Ammon's horn (tissue), 1 donor: ENCODE measurements at places on chromosomes 1 and 21.

GRCh38 chr1:8809342-8809736 lies 8.1 kb downstream of the RERE start:
- DNase-seq: no peak

DNA sequence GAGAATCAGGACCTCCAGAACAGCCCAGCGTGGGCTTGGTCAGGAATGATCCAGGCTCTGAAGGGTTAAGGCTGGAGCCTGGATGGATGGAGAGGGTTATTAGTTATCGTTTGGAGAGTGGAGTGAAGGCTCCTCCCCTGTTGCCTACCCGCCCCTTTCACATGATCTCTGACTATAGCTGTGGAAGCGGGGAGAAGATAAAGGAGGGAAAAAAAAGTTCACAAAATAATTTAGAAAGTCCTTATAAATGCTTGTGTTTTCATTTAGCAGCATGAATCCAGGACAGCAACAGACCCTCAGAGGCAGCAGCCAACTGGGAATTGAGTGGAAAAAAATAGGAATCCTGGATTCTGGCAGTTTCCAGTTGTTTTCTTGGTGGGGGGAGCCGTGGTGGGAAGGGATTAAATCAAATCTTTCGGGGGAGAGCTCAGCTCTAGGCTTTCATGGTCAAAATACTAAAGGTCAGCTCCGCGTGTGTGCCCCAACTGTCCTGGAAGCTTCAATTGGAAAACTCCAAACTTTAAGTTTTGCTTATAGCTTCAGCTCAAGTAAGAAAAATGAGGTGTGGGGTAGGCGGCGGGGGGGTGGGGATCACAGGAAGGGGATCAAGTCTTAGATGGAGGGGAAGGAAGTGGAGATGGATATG lies 595 bp upstream of the DDR2 start:
- DNase-seq: no peak

- no peak for DNase-seq
These were observed 3.5 kb upstream of the MTFR1L start for GRCh38 chr1:25816112-25816718.

DNA sequence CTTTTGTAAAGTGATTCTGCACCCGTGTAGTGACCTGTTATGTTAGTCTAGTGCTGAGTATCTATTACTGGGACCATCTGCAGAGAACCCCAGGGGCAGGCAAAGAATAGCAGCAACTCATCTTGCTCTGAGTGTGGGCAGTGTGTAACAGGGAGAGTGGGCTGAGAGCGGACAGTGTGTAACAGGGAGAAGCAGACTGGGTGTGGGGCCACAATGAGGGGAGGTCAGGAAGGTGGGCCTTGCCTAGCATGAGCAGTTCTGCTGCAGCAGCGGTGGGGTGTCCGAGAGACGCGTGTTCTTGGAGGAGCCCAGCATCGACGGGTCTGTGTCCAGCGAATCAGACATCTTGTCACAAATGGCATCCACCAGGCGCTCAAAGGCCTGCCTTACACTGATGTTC lies 41.2 kb upstream of the NRDC start:
- DNase-seq: no peak

DNA sequence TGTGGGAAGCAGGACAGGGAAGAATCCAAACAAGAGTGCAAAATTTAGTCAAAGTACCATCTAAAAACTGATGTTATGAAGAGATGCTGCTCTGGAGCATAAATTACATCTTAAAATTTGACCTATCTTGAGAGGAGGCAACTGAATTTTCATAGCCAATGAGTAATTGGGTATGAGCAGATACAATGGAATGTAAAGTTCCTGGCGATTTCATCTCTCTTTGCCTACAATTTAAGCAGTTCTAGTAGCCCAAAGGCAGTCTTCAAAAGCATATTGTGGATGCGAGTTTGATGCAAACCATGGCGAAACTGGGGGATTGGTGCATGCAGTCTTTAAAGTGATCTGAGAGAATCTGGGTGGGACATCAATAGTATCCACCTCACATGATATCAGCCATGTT lies 1265.9 kb downstream of the BRINP3 start:
- no peak for DNase-seq

- DNase-seq: no peak
These were observed 60.7 kb downstream of the CASZ1 start for GRCh38 chr1:10735563-10736305.

- DNase-seq: no peak
These were observed 14.4 kb downstream of the ARMH1 start for GRCh38 chr1:44688760-44689446.

DNA sequence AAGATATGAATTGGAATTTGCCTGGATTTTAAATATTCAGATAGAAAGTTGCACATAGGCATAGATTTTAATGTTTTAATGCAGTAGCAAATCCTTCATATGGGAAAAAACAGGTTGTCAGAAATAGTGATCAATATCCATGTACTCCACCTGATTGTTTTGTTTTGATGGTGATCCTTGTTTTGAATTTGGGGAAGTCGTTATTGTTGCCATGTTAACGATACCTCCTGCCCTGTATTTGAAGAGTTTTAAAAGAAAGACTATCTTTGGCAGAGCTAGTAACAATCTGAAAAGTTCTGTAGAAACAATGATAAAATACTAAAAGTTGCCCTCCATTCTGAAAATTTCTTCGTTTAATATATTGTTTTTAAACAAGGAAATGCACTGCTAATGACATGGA lies 1.1 kb downstream of the CEP350 start:
- no peak for DNase-seq

- no peak for DNase-seq
These were observed 200.0 kb downstream of the RHOU start for GRCh38 chr1:228935198-228935663.

GRCh38 chr1:43913051-43913501 lies 20.5 kb upstream of the ARTN start:
- no peak for DNase-seq

GRCh38 chr1:188822248-188822647 lies 1655.4 kb downstream of the BRINP3 start:
- DNase-seq: no peak

GRCh38 chr21:41090981-41091380 lies 77.0 kb upstream of the BACE2 start:
- no peak for DNase-seq

DNA sequence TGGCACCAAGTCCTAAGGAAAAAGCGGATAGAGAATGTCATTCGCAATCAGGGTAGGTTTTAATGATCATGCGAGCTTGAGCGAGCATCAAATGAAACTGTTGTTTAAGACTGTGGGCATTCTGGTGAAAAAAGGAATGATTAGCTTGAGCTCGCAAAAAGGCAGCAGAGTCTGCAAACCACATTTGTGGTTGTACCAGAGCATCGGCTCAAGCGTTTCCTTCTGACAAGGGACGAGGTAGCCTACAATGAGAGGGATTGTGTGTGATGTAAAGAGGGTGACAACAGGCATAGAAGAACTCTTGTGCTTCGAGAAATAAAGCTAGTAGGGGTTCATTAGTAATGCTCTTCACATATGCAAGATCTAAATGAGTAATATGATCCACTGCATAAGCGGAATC lies 11.1 kb upstream of the CD48 start:
- peak; percentile 29 for DNase-seq

GRCh38 chr1:196105901-196106300 lies 502.3 kb downstream of the KCNT2 start:
- no peak for DNase-seq

GRCh38 chr1:109901524-109902145 lies 9.0 kb upstream of the CSF1 start:
- no peak for DNase-seq

GRCh38 chr1:227607336-227607898 lies 44.1 kb downstream of the ZNF678 start:
- DNase-seq: no peak

DNA sequence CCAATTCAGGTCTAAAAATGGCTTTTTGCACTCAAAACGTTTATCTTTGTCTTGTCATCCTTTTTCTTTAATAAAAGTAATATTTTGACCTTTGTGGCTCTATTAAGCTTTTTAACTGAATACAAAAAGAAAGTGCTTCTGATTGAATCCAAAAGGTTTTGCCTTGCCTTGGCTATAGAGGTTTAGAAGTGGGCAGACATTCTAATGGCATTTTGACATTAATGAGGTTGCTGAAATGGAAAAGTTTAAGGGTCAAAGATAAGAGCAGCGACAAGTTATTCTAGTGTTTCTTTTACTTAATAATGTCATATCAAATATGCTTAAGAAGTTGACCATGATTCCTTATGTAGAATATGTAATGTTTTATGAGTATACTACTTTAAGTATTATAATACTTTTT lies 120.2 kb downstream of the ADGRL2 start:
- no peak for DNase-seq

- no peak for DNase-seq
These were observed 275.0 kb downstream of the AKT3 start for GRCh38 chr1:243575070-243575469.

DNA sequence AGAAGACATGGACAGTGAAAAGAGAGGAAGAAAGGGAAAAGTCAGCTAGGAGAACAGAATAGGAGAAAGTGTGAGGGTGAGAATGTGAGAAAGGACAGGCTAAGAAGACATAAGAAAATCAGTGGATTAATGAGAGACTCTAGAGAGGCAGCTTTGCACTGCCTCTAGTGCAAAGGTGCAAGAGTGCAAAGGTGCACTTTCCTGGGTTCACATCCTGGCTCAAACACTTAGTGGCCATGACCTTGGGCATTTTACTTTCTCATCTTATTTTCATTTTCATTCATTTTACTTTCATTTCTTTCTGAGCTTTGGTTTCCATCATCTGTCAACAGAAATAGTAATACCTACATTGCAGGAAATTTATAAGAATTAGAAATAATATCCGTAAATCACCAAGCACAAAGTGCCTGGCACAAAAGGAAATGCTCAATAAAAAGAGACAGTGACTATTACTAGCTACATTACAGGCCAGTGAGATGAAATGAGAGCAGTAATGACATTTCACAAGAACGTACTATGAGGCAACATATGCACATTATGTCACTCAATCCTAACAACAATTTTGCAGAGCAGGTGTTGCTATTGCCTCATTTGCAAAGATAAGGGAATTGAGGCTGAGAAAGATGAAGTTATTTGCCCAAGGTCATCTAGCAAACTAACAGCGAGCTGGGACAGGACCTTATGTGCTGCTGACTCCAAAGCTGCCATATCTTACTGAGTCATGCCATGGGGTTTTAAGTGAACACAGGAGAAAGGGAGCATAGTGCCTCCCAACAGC lies 107.0 kb upstream of the TLR5 start:
- no peak for DNase-seq

GRCh38 chr1:161196521-161197451 lies 2.1 kb downstream of the ADAMTS4 start:
- DNase-seq: peak; percentile 65

GRCh38 chr1:38848071-38848470 lies 11.5 kb downstream of the RRAGC start:
- DNase-seq: peak; percentile 19

DNA sequence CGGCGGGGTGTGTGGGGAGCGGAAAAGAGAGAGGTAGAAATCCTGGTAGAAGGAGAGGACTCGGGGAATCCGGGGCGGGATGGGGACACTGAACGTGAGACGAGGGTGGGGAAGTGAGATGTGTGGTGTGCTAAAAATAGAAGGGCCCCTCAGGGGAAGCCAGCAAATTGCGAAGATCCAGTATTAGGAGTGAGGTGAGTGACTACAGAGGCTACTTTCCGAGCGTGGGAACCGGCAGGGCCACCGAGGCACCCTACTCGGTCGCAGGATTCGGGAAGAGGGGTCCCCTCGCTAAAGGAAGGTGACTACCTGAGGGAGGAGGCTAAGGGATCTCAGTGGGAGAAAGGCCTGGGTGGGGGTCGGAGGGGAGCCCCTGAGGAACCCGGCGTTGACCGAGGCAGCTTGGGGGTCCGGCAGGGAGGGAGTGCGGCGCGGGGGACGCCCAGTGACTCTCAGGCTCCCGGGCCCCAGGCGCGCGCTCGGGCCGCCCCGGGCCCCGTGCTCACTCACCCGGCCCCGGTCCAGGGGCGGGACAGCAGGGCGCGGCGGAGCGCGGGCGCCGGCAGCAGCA lies 318 bp downstream of the ALDH4A1 start:
- no peak for DNase-seq

DNA sequence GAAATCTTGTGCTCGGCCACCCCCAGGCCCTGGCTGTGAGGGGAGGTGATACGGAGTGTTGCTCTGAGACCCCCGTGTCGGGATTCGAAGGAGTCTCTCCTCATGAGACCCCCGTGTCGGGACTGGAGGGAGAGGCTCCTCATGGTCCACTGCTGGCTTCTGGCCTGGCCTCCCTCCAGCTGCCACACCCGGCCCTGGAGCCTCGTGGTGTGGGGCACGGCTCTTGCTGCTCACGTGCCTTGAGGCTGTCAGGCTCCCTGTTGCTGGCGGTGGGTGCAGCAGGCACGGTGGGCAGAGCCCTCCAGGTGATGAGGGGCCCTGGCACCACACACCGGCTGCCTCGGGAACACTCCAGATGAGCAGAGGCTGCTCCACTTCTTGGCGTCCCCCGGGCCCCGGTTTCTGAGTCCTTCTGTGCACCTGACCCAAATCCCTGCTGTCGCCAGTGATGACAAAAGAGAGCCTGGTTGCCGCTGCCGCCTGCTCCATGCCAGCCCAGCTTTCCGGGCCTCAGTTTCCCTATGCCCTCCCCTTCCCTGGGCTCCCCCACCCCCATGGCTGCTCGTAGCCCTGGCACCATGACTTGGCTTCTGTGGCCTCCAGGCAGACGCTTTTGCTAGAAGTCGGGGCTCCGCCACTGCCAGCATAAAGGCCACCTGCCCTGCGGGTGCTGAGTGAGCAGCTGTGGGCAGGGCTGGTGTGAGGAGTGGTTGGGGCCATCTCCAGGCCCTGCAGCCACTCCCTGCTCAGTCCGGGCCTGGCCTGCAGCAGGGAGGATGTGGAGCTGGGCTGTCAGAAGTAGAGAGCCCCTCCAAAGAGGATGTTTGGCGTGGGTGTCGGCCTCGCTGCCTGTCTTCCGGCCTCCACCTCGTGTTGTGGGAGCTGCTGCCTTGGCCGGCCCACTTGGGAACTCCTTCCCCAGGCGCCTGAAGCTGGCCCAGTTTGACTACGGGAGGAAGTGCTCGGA lies 11.8 kb downstream of the TMEM240 start:
- no peak for DNase-seq

GRCh38 chr1:169681140-169681539 lies 30.3 kb downstream of the SELL start:
- DNase-seq: no peak

- DNase-seq: no peak
These were observed 8.7 kb upstream of the OR10K2 start for GRCh38 chr1:158434741-158435140.

DNA sequence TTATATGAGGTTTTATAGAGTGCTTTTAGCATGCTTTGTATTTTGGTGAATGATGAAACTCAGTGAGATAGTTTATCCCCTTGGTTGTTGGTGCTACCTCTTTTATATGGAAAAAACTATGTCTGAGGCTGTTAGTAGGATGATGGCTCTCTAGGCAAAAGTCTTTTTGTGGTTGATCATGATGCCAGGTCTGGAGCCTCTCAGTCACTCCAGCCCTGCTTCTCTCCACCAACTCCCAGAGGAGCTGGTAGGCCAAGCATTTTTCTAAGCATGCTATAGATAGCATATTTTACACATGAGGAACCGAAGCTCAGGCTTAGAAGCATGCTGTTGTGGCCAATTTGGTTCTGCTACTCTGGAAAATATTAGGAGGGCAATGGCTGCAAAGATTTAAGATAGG lies 82.2 kb downstream of the FMN2 start:
- no peak for DNase-seq
